Activated CD4-positive, alpha-beta T cell treated with anti-CD3 and anti-CD28 coated beads, Interleukin-2, amount 50 U/mL, for 16 hours (primary cell): ENCODE measurements at places on chromosomes 12 and 14.

DNA sequence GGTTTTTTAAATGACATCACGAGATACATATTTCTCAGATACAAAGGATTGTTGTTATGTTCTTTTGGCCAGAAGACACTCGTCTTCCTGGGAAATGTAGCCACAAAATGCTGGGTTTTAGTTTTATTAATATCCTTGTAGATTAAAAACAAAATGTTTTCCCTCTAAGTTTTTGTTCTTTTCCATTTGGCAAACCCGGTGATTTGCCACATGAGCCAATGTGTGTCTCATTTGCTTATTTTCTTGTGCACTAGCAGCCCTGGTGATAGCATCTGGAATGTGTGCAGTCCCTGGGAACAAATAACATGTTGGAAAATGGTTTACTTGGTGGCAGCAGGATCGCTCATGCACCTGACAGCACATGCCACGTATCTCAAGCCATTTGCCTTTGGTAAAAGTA, 61.0 kb downstream of the HMGA2 start:
- no peak for DNase-seq

- DNase-seq, result no peak
Measured at GRCh38 chr14:100615736-100616695, 28.8 kb upstream of the BEGAIN start.

DNA sequence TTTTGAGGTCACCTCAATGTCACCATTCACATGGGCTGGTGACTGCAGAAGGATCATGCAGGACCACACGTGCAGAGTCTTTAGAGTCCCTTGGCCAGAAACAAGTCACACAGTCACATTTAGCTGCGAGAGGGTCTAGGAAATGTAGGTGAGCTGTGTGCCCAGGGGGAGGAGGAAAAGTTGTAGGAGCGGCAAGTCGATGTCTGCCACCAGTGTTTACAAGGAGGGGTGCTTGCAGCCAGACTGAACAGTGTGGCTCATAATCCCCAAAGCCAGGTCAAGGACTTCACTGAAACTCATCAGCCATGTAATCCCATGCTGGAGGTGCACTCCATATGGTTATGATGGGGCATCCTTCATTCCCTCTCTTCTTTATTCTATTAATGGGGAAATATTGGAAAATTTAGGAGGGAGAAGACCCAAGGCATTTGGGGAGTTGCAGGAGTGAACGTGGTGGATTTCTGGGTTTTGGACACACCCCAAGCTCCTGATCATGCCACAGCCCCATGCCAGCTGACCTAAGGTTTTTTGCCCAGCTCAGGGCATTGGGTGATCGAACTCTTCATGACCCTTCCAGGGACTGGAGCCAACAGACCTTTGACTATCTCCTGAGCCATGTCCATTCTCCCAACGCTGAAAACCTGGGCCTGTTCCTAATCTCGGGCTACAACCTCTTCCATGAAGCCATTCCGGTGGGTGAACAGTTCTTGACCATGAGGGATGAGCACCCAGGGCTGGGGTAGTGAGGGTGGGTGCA, 7.2 kb downstream of the DAO start:
- DNase-seq, result no peak

DNA sequence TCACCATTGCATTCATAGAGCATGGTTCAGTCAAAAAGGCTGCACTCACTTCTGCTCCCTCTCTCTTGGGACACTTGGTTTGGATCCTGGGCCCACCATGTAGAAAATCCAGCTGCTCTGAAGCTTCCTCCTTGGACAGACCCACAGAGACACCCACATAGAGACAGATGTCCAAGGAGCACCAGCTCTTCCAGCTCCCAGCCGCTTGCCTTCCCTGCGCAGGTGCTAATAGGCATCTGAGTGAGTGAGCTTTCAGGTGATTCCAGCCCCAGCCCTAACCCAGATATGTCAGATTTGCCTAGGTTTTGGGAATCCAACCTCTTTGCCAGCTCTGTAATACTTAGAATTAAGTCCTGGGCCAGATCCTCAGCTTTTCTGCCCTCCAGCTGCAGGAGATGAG, 38.6 kb downstream of the DLK1 start:
- DNase-seq, result no peak

GRCh38 chr14:32023540-32023939, 53.6 kb upstream of the ARHGAP5 start:
- no peak for DNase-seq

DNA sequence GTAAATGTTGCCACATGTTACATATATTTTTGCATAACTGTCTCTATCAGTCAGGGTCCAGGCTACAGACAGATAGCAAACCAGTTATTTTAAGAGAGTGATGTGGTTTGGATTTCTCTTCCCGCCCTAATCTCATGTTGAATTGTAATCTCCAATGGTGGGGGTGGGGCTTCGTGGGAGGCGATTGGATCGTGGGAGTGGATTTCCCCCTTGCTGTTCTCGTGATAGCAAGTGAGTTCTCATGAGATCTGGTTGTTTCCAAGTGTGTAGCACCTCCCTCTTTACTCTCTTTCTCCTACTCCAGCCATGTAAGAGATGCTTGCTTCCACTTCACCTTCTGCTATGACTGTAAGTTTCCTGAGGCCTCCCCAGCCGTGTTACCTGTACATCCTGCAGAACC, 704.2 kb upstream of the TBX3 start:
- DNase-seq, result no peak

DNA sequence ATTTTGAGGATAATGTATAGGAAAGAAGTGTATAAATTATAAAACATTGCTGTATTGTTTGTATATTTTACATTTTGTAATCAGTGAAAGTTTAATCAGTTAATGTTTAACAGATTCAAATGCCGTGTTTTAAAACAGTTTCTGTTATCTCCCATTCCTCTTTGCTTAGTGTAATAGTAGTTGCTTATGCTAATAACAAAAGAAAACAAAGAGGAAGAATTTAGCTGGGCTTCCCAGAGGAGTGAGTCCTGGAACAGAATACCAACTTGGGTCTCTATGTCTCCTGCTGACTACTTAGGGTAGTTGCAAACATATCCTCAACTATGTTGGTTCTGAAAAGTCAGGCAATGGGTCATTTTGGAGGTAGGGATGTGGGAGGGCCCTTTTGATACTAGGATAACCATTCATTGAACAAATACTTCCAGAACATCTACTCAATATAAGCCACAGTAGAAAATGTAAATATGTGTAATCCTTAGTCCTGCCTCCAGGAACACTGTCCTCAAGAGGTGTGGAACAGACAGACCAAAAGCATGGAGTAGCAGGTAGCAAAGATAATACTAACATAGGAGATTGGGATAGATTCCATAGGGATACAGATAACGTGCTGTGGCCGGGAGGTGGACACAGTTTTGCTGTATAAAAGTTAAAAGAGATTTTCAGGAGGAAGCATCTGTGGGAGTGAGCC, 36.1 kb upstream of the EVL start:
- no peak for DNase-seq

- peak; percentile 36 for DNase-seq
Measured at GRCh38 chr12:110280392-110280778, 662 bp upstream of the ATP2A2 start.

- no peak for DNase-seq
Measured at GRCh38 chr14:65434216-65434850, 21.8 kb downstream of the FUT8 start.

DNA sequence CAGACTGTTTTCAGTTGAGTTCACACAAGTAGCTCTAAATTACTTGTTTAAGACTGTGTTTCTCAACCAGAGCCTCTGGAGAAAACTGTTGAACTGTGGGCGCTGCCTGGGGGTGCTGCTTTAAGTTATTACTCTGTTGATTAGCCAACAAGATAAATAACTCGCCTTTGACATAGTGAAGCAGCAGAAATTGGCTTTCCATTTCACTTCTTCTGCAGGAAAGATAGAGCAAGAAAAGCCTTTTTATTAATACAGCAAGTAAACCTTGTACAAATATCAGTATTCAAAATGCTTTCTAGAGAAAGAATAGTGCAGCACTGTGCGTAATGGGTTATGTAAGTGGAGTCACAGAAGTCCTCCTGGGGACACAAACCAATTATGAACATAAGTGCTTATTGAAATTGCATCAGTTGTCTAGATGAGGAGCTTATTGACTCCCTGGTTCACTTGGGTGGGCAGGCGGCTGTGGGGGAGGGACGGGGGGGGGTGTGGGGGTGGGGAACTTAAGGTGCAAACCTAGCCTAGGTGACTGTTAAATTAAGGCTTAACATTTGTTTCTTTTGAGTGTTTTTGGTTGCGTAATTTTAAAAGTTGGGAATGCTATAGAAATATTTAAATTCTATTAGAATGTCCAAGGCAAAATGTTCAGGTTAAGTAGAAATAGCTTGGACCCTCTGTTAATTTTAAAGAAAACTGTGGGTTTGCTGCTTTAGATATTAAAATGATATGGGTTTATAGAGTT, 6.3 kb downstream of the FRS2 start:
- no peak for DNase-seq

DNA sequence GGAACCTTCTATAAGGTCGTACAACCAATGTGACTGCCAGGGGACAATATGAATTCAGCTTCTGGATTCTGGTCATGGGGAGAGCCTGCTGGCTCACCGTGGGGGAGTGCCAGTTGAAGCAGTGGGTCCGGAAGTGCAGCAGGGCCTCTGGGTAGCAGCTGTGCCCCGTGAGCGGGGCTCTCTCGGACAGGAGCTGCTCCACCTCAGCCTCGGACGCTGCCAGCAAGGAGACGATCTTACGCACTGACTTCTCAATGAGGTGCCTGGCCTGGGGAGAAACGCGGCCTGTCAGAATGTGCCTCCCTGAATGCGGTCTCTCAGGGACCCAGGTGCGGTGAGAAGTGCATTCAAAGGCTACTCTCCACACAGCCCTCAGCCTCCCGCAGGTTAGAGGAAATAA, 42.0 kb downstream of the LGMN start:
- no peak for DNase-seq

GRCh38 chr12:76945867-76946266, 67.0 kb upstream of the CSRP2 start:
- DNase-seq, result no peak

DNA sequence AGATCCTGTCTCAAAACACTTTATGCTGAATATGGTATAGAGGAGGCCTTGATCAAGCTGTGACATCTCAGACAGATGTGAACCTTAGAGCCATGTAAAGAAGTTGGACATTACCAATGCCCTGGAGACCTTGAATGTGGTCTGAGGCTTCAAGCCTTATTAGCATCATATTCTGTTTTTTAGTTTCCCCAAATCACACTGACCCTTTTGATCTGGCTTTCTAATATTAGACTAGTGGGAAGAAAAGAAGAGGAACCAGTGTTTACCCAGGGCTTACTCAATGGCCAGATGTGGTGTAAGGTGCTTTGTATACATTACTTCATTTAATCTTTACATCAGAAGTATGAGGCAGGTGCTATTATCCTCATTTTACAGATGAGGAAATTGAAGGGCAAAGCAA, 10.6 kb upstream of the TBPL2 start:
- no peak for DNase-seq

- no peak for DNase-seq
Measured at GRCh38 chr12:94198872-94199271, 50.5 kb downstream of the PLXNC1 start.

- no peak for DNase-seq
Measured at GRCh38 chr14:91732439-91732838, 553 bp upstream of the CATSPERB start.

DNA sequence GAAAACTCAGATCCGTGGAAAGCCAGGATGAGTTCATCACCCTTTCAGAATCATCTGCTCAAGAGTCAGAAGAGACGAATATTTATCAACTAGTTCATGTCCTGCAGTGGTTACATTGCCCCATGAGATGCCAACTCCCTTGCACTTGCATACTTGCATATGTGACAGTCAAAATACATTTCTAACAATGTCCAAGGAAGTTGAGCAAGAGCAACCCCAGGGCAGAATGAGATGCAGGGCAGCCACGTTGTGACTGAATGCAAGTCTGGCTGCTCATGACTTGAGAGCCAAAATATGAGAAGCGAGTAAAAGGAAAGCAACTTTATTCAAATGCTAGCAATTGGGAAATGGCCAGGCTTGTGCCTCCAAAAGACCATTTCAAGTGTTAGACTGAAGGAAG, 23.6 kb upstream of the UTP20 start:
- DNase-seq, result no peak

DNA sequence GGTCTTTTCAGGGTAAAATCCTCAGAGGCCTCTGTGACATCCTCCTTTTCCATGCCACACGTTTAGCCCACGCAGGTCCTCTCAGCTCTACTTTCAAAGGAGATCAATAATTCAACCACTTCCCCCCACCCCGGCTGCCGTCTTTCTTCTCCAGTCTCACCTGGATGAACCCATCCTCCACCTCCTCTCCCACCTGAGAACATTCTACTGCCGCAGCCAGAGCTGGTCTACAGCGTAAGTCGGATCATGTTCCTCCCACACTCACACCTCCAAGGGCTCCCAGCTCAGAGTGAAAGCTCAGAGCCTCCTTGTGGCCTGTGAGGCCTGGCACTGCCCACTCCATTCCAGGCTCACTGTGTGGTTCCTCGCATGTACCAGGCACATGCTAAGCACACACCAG, 246.6 kb downstream of the CHST11 start:
- no peak for DNase-seq

DNA sequence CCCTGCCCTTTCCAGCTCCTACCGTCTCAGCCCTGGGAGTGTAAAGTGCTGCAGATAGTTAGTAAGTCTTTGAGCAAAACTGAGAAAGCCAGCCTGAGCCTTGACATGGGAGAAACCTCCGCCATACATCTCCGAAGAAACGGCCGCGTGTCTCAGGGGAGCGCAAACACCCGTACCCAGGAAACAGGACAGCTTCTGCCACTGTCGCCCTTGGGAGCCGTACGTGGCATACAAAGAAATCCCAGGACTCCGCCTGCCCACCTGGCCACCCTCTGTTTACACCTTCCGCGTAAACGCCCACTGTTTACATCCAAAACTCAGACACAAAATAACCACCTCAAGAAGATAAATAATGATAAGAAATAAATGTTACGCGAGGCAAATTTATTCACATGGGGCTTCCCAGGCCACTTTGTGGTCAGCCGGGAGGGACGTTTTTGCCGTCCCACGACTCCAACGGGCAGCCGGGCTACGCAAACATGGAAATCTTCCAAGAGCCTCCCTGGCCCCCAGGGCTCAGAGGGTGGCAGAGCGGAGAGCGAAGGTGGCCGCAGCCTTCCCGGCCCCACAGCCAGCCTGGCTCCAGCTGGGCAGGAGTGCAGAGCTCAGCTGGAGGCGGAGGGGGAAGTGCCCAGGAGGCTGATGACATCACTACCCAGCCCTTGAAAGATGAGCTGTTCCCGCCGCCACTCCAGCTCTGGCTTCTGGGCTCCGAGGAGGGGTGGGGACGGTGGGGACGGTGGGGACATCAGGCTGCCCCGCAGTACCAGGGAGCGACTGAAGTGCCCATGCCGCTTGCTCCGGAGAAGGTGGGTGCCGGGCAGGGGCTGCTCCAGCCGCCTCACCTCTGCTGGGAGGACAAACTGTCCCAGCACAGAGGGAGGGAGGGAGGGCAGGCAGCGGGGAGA, at the start of gene BDKRB2:
Gene BDKRB2 (plus strand): TSS at position 689 of the 908 bp plus-strand sequence. CDS start 32,269 bp downstream, outside the sequence.
- no peak for DNase-seq

DNA sequence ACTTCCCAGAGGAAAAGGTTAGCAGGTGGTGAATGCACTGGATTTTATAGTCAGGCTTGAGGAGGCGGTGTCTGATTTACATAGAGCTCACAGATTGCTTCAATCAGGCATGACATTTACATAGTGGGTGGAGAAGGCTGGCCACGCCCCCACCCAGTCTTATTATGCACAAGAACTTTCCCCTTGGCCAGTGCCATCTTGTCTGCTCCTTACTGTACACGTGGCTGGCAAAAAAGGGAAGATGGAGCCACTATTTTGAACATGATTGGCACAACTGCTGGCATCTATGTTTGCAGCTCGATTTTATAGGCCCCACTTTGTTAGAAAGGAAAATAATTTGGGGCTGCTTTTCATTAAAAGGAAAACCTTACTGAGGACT, 10.9 kb upstream of the LGMN start:
- DNase-seq, result no peak
